ENCODE measurements at places on chromosomes 5 and 9.

- DNase-seq, result no peak
Measured at GRCh38 chr9:68507130-68507805, 33.4 kb downstream of the TMEM252 start.

DNA sequence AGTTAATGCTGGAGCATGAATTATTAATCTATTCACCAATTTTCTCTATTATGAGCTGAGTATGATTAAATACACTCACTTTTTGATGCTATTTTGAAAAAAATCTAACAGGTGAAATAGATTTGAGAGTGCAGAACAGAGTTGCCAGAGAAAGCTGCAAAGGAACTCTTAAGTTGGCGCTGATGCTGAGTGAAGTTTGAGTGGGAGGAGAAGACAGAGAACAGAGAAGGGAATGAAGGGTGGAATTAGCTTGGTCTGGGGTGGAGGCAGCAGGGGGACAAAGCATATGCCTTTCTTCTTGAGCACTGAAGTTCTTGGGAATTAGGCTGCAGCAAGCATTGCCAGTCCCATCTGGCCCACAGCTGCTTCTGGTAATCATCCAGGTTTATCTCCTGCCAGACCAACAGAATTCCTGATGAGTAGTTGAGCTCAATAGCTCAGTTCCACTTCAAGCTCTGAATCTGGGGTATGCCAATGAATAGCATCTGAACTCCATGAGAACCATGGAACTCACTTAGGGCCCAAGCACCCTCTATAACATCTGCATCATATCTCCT lies 290.1 kb downstream of the HINT1 start:
- no peak for DNase-seq

- DNase-seq, result peak; percentile 88
Measured at GRCh38 chr9:111965566-111966019, 69.0 kb downstream of the UGCG start.

DNA sequence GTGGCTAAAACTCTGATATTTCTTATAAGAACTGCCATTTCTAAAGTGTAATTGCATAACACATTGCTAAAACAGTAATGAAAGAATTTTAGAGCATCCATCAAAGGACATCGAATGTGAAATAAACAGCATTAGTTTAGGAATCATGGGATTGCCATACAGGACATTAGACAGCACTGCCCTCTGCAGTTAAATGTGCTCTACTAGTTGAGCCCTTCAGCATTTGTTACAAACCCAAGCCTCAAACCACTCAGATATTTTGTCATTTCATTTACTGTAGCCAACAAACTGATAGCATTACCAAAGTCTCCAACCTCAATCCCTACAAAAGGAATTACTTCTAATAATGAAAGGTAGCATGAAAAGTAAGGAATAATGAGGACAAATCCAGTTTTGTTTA lies 116.8 kb upstream of the COX7C start:
- DNase-seq, result no peak

Data from fibroblast of lung (primary cell).